ENCODE measurements at places on chromosomes 13 and 19.

DNA sequence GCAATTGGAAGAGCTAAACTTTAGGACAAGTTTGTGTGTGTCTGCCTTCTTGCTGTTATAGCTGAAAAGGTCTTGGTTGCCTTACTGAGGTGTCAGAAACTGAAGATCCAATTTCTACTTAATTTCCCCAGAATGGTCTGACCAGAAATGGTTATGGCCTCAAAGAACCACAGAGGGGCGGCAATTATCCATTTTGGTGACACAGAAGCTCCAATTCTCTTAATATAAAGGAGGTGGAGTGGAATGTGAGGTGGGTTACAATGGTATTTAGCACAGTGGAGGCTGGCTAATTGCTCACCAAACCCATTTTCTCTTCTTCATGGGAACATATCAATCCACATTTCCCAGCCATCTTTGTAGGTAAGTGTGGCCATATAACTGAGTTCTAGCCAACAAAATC is 1157.2 kb downstream of the OLFM4 start:
- no peak for DNase-seq

DNA sequence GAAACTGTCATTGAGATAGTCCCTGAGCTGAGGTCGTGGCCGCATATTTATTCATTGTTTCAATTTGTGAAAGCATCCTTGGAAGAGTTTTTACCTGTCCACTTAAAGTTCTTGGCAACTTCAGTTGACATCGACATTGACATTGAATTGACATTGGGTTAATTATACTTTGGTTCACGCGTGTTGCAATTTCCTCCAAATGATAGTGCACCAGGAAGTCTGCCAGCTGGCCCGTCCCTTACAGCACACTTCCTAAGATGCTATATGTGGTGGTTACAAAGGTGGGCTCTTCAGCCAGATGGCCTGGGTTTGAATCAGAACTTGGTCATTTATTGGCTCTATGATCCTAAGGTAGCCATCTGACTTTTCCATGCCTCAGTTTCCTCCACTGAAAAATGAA is 176.0 kb downstream of the FGF14 start:
- no peak for DNase-seq

DNA sequence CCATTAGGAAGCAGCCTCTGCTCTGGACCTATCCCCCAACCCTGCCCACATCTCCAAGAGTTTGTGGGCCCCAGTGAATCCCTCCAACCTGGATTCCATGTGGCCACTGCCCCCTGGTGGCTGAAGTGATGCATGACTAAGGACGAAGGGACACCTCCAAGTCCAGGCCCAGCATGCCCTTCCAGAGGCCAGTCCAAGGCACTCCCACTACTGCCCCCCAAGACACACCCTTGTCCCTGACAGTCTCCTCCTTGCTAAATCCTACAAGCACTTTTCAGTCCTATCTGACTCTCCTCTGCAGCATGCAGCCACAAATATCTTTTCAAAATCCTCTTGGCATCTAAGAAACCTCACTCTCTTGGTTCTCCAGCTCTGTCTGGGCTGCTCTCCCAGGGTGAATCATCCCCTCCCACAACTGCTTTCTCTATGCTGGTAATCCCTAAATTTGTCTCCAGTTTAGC is 33.0 kb downstream of the DEDD2 start:
- no peak for DNase-seq

DNA sequence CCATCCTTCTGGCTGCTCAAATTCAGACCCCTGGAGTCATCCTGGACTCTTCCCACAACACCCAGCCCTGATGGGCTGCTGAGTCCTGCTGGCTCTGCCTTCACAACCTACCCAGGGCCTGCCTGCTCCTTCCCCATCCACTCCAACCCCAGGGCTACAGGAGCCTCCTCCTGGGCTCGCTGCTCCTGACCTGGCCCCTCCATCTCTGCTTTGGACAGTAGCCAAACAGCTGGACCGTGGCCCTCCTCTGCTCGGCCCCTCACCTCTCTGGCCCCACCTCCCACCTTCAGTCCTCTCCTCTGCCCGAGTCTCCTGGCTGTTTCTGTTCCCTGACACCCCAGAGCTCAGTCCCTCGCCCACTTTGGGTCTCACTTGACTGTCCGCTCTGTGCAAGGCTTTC is 66.7 kb downstream of the CEBPG start:
- no peak for DNase-seq

DNA sequence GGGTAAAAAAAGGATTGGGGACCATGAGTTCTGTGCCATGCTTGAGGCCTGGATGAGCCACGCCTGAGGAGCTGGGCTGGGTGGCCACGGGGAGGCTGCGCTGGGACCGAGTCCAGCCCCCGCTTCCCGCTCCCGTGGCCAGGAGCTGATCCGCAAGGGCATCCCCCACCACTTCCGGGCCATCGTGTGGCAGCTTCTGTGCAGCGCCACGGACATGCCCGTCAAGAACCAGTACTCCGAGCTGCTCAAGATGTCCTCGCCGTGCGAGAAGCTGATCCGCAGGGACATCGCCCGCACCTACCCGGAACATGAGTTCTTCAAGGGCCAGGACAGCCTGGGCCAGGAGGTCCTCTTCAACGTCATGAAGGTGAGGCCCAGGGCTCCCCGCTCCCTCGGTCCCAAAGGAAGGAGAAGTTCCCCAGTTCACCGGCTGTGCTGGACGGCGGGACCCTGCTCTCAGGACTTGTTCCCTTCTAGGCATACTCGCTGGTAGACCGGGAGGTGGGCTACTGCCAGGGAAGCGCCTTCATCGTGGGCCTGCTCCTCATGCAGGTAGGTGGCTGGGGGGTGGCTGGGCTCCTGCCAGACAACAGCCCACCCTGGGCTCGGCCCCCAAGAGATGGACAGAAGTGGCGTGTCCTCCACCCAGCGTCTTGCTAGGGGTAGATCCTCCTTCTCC is 18.9 kb downstream of the EVI5L start:
- DNase-seq = no peak

- DNase-seq = no peak
These were observed 515.8 kb downstream of the SLITRK6 start for GRCh38 chr13:85283408-85283807.

DNA sequence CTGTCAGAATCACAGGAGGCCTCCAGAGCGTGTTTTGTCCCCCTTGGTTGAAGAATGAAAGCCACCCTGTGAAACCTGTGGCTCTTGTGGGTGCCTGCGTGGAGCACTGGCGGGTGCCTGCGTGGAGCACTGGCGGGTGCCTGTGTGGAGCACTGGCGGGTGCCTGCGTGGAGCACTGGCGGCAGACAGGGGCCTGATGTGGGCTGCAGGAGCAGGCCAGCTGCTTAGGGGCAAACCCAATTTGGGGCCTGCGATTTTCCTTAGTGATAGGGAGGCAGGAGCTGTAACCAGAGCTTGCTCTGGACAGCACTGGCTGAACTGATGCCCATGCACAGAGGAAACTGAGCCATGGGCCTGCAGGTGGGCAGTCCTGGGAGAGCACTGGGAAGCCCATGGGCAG is 24.3 kb downstream of the ARHGEF7 start:
- no peak for DNase-seq

- DNase-seq = no peak
These were observed 4.7 kb upstream of the PRMT1 start for GRCh38 chr19:49672131-49672919.

DNA sequence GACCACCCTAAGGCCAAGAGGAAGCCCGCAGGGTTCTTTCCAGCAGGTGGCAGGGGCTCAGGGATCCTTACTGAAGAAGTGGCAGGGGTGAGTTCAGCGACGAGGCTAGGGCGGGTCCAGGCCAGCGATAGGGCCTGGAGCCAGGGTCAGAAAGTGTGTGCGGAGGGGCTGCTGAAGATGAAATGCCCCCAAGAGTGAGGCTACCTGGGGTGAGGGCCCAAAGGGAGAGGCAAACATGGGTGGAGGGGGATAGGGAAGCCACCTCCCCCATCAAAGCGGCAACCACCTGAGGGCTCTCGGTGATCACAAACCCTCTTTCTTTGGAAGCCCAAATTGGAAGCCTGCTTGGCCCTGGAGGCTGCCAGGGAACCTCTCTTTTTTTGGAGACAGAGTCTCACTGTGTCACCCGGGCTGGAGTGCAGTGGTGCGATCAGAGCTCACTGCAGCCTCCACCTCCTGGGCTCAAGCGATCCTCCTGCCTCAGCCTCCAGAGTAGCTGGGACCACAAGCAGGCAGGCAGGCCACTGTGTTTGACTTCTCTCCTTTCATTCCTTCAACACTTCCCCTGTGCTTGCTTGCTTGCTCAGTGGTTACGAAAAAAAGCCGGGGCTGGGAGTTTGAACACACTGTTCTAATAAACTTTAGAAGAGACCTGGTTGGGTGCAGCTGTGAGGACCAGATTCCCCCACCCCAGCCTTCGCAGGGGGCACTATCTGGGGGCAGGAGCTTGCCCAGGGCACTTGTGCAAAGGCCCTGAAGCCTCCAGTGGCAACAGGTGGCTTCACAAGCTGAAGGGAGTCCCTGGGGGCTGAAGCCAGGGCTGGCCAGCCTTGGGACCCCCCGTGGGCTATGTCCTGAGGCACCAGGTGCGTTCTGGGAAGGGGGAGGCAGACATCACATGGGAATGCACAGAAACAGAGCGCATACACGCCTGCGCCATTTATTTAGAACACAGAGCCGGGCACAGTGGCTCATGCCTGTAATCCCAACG is 1.4 kb upstream of the ATP8B3 start:
- no peak for DNase-seq

GRCh38 chr13:33375421-33375820 is 89.9 kb upstream of the STARD13 start:
- DNase-seq = no peak

DNA sequence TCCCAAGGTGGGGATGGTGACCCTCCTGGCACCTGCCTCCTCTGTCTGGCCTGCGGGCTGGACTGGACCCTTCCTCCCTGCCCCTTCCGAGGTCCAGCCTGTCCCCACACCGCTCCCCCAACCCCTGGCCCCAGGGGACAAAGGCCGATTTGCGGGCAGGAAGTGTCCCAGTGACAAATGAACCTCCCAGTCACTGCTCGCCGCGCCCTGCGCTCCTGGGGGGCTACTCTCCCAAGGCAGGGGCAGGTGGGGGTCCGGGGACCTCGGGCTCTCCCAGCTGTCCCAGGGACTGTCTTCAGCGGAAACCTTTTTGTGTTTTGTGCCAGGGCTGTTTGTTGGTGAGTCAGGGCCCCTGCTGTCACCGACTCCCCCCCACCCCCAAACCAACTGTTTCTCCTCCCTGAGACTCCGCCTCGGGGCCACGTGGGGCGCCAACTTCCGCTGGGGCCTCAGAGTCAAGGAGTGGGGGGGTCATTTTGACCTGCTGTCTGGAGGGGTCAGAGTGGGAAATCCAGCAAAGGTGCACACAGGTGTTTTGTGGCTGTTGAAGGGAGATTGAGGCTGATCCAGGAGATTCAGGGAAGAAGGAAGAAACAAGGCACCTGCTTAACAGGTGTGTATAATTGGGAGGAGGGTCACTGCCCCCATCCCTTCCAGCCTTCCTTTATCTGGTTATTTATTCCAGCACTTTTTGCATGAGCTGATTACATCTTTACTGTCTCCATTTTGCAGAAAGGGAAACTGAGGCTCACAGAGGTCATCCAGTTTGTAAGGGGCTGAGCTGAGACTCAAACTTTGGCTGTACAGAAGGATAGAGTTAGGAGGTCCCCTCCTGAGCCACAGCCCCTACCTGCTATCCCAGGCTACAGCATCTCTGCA is 831 bp downstream of the PGPEP1 start:
- DNase-seq = no peak

GRCh38 chr13:40206241-40207000 is 460.0 kb downstream of the FOXO1 start:
- no peak for DNase-seq

DNA sequence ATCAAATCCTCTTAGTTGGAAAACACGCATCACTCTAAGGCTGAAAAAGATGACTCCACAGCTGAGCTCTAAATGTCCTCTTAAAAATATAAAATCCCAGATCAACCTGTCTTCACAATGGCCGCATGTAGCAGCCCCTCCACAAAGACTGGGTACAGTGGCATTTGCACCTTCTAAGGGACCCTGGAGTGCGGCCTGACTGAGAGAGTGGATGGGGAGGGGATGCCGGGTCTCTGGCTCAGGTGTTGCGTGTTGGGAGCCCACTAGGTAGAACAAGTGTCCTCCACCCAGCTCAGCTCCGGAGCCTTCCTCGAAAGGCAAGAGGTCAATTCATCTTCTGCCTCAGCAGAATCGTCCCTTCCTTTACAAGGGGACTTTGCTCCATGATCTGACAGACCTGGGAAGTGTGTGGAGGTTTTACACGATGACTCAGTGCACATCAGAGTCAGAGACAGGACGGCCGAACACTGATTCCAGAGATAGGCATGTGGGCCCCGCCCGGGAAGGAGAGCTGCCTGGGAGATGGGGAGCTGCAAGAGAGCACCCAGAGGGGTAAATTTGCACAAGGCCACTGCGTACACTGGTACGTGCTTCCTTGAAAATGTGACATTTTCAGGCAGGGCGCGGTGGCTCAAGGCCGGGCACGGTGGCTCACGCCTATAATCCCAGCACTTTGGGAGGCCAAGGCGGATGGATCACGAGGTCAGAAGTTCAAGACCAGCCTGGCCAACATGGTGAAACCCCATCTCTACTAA is 23.5 kb upstream of the SLC15A1 start:
- DNase-seq = no peak

DNA sequence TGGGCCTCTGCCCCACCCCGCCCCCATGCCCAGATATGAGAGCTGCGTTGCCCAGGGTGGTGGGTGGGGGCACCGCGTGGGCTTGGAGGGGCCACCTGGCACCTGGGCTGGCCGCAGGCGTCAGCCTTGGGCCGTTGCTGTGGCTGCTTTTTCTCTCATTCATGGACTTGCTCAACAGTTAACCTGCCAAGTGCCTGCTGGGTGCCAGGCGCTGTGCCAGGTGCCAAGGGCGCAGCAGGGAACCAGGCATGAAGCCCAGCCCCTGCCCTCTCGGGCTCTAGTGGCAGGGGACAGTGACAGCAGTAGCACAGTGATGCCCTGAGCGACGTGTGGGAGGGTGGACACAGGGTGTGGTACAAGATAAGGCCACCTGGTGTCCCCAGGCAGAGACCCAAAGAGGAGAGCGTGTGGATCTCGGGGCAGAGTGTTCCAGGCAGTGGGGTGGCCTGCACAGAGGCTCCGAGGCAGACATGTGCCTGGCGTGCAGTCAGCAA is 28.1 kb downstream of the DHX34 start:
- no peak for DNase-seq

- no peak for DNase-seq
These were observed 137.8 kb upstream of the SOX1 start for GRCh38 chr13:111929036-111929616.

GRCh38 chr19:55116859-55117662 is at the start of gene PPP1R12C:
Gene PPP1R12C (minus strand): TSS chr19:55117637. CDS start chr19:55117543, 94 bp downstream.
- DNase-seq = no peak

GRCh38 chr13:35347679-35348205 is 128.7 kb downstream of the MAB21L1 start:
- no peak for DNase-seq

DNA sequence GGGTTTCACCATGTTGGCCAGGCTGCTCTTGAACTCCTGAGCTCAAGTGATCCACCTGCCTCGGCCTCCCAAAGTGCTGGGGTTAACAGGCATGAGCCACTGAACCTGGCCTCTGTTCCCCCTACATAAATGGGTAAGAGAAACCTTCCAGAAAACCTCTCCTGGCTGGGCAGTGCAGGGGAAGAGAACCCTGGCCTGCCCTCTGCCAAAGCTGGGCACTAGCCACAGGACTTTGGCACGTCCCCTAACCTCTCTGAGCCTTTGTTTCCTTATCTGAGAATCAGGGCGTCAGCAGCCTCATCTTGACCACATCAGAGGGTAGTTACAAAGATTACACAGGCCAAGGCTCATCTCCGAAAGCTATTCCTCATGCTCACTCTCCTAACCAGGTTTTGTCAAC is 2.2 kb downstream of the SBSN start:
- DNase-seq = no peak

- DNase-seq = no peak
These were observed 8.1 kb upstream of the CARM1 start for GRCh38 chr19:10863107-10863717.

- no peak for DNase-seq
These were observed 46.9 kb upstream of the ARGLU1 start for GRCh38 chr13:106614874-106615273.

Measured in cortex of kidney (tissue), 1 donor.